Stimulated activated CD8-positive, alpha-beta memory T cell treated with anti-CD3 and anti-CD28 coated beads, Interleukin-12 subunit alpha, Interleukin-12 subunit beta, amount 100 ng/mL, for 4 hours (primary cell): ENCODE measurements at places on chromosomes 4 and X.

DNA sequence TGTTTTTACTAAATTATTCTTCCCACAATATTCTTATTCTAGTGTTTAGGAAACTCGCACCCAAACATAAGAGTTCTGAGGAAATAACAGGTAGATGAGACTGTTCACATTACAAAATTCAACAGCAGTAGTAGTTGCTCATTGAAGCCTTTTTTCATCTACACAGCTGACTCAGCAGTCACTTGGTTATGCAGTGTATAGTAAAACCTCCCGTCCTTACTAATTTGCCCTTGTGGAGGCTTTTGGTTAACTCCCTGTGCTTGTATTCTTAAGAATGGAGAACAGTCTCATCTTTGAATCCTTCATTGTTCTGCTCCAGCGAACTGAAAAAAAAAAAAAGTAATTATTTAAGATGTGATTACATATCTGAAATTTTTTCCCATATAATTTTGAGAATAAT, 1716.6 kb downstream of the PCDH7 start:
- DNase-seq: no peak

DNA sequence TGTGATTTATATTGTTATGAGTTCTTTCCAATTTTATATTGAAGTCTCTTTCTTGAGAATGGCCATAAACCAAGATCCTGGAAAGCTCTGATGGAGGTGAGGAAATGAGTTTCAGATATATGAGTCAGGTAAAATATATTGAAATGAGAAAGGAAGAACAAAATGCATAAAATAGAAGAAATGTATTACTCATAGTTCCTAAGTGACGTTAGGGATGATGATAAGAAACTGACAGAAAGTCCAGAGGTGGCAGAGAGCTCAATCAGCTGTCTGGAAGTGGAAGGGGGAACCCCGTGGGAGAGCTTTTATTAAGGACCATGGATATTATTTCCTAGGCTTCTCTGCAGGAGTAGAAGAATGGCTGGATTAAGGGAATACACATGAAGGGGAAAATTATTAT, 24.6 kb downstream of the UGT2B7 start:
- no peak for DNase-seq

GRCh38 chr4:25144870-25145481, 15.3 kb downstream of the SEPSECS start:
- no peak for DNase-seq

DNA sequence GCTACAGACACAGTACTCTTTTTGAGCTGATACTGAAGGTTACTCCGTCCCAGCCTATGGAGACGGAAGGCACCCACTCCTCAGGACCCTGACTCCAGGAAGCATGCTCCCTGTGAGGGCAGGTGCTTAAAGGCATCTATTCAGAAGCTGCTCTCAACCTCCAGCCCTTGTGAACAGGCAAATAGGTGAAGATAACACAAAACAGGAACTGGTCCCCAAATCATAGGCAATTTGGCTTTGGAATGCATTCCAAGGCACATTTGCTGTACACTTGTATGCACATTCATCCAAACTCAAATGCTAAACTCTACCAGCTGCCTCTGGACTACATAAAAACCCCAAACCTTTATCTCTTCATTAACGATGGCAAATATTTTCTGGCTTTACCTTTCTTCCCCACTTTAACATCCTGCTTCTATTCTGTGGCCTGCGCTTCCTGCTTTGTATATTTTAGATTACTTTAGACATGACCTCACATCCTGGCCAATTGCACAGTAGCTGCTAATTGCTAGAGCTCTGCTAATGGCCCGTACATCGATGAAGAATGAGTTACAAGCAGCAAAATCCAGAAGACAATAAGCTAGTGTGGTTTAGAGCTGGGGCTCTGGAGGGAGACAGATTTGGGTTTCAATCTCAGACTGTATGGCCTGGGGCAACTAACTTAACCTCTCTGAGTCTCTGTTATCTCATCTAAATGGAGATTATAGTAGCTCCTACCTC, 3.2 kb downstream of the SEL1L3 start:
- no peak for DNase-seq

GRCh38 chr4:65033899-65034298, 624.6 kb upstream of the TECRL start:
- no peak for DNase-seq

DNA sequence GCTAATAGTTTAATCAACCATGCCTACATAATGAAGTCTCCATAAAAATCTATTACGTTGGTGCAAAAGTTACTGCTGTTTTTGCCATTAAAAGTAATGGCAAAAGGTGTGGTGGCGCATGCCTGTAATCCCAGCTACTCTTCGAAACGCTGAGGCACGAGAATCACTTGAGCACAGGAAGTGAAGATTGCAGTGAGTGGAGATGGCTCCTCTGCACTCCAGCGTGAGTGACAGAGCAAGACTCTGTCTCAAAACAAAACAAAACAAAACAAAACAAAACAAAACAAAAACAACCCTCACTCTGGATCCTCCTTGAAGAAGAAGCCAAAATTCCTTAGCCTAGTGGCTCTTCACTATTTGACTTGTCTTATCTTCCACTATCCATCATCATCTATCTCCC, 78.0 kb downstream of the MSN start:
- DNase-seq: no peak

DNA sequence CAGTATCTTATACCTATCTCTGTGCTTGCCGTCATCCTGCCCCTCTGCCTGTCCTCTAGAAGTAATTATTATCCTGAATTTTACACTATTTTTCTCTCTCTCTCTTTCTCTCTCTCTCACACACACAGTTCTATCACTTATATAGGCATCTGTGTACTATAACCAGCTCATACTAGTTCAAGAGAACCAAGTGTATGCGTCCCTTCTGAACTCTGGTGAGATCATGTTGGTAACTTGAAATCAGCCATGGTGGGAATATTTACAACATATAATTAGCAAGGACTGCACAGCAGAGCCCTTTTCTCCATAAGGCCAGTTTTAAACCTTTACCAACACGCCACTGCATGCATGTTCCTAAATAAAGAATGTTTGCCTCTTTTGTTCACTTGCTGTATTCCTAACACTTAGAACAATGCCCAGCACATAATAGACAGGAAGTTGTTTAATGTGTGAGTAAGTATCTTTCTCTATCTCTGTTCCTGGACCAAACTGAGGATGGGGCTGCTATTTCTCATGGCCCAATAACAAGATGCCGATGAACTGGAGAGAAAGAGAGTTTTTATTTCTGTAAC, 51.1 kb upstream of the IL21 start:
- DNase-seq: no peak

DNA sequence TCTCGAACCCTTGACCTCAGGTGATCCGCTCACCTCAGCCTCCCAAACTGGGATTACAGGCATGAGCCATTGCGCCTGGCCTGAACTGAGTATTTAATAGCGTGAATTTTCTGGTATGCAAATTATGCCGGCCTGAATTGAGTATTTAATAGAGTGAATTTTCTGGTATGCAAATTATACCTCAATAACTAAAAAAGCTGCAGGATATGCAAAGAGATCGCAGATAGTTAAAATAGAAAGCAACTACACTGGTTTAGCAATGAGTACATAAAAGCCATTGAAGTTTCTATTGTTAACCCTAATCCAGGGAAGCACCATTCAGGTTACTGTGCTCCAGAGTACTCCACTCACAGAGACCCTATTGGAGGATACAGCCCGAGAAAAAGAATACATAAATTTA, 22.8 kb downstream of the FBXW7 start:
- DNase-seq: no peak

GRCh38 chrX:7154041-7154597, 6.2 kb upstream of the PUDP start:
- no peak for DNase-seq

DNA sequence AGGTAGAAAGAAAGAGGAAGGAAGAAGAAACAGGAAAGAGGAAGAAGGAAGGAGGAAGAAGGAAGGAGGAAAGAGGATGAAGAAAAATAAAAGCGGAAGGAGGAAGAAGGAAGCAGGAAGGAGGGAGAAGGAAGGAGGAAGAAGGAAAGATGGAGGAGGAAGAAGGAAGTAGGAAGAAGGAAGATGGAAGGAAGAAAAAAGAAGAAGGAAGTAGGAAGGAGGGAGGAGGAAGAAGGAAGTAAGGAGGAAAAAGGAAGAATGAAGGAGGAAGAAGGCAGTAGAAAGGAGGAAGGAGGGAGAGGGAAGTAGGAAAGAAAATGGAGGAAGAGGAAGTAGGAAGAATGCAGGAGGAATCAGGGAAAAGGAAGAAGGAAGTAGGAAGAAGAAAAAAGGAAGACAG, 191.1 kb upstream of the TBL1X start:
- DNase-seq: no peak

- DNase-seq: no peak
Observed at GRCh38 chr4:62901101-62901500, 1508.1 kb downstream of the TECRL start.

- DNase-seq: no peak
Observed at GRCh38 chr4:152942346-152942745, 6.2 kb downstream of the FHDC1 start.

- no peak for DNase-seq
Observed at GRCh38 chr4:55181010-55182005, 55.9 kb upstream of the KDR start.

DNA sequence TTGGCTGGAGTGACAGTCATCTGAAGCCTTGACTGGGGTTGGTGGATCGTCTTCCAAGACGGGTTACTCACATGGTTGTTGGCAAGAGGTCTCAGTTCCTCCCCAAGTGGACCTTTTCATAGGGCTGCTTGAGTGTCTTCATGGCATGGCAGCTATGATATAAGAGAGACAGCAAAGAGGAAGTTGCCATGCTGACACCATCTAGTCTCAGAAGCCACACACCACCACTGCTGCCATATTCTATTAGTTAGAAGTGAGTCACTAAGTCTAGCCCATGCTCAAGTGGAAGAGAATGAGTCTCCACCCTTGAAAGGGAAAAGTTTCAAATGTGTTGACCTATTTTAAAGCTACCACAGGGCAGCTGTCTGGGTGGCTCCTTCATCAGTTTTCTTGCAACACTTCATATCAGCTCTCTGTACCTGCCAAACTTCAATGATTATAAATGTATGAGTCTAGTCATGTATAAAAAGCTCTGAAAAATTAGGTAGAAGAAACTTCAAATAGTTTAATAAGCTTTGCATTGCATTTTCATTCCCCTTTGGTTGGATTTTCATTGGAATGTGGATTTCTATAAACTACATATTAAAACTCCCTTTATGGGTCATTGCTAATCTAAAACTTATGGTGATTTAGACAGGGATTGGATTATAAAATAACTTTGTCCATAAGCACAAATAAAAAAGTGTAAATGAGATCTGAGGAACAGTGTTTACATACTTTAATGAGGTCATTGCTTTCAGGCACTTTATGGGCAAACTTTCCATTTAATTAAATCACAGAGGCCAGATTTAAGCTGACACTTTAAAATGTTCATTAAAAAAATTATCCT, 68.0 kb upstream of the ATXN3L start:
- DNase-seq: no peak

DNA sequence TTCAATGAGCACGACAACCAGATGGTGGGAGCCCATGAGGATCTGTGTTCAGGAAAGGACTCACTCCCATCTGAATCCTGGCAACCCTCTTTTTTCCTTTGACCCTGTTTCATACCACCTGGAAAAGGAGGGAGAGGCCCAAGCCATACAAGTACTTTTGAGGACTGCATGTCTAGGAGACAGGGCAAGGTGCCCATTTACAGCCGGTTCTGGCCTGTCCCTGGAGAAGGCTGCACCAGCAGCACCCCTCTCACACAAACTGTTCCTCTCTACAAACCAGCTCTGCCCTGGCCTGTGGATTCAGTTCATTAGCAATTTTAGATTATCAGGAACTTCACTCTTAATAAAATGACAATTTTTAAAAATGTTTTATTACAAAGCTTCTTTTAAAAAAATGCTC, 57.5 kb downstream of the HADH start:
- DNase-seq: no peak

- no peak for DNase-seq
Observed at GRCh38 chr4:186598686-186599085, 43.3 kb upstream of the MTNR1A start.

DNA sequence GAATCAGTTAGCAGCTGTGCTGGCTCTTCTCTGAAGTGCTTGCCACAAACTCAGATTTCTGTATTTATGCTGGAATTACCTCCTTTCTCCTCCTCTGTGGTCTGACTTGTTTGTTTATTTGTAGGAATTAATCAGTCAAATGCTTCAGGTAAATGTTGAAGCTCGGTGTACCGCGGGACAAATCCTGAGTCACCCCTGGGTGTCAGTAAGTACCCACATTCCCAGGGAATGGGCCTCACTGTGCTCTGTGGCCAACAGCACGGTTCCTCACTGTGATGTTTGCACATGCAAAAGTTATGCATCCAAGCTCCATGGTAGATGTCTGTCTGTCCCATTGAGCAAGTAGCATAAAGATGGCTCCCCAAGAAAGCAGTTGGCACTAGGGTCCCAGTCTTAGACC, 169.9 kb downstream of the DCLK2 start:
- DNase-seq: no peak

DNA sequence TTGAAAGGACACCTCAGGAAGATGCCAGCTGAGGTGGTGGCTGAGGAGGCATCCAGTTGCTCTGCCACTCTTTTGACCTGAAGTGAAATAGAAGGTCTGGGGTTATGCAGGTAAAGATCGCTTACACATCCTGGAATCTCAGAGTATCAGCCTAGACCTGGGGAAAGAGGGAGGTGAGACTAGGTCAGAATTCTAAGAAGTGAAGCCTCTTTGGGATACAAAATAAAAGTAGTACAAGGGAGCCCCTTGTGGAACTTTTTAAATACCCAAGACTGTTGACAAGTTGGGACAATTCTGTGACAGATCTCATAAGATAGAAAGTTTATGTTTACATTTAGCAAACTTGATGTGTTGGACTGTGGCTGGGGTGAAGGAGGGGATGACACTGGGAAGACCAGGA, 263.1 kb downstream of the SPRY1 start:
- no peak for DNase-seq

GRCh38 chr4:165715989-165716388, 157.0 kb upstream of the TLL1 start:
- no peak for DNase-seq

- DNase-seq: no peak
Observed at GRCh38 chr4:87268411-87268810, 48.0 kb upstream of the KLHL8 start.

GRCh38 chr4:178856139-178856800, 1414.0 kb upstream of the AGA start:
- DNase-seq: no peak

DNA sequence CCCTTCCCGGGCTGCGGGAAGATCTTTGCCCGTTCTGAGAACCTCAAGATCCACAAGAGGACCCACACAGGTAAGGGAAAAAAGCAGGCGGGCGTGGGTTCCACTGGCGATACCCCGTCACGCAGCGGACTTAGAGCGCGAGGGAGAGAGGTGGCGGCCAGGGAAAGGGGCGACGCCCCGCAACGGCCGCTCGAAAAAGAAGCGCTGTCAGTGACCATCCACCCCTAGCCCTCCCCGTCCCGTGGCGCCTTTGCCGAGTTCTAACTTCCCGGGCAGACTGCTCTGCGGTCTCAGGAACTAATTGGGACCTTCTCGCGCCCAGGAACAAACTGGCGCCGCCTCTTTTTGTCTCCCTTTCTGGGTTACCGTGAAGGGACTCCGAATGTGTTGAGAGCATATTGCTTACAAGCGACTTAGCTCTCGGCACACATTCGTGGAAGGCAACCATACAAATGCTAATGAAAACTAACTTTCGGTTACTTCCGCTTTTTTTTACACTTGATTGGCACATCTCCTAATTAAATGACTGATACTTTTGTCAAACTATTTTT, 1.8 kb downstream of the ZIC3 start:
- no peak for DNase-seq
